ENCODE measurements at places on chromosomes 5 and 9.

DNA sequence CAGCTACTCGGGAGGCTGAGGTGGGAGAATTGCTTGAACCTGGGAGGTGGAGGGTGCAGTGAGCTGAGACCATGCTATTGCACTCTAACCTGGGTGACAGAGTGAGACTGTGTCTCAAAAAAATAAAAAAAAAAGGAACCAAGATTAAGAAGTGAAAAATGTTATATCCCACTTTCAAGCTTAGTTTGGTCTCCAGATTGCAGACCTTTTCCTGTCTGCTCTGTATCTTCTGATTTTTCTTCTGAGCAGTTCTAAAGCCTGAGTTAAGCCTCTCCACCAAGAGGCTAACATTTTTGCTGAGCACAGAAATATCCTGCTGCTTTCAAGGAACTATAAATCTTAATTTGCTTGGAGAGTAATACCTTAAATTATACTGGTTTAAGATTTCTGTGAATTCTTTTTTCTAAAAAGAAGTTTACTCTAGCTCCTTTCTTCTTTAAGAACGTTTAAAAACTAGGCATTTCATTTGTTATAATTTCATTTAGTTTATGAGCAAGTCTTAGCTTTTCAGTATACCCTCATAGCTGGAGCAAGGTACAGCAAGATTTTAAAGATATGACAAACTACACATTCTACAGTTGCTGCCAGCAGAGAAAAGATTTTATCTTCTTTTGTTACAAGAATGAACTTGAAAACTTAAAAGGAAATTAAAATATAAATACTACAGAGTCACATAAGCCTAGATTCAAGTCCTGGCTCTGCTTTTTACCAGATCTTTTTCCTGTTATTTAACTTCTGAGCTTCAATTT, 55.0 kb downstream of the GARNL3 start:
- DNase-seq, result no peak

- no peak for DNase-seq
Measured at GRCh38 chr9:23603311-23603710, 222.7 kb downstream of the ELAVL2 start.

GRCh38 chr9:37311938-37312708, 110.4 kb upstream of the GRHPR start:
- DNase-seq, result no peak

GRCh38 chr5:169670769-169671525, 33.9 kb downstream of the DOCK2 start:
- no peak for DNase-seq

- DNase-seq, result no peak
Measured at GRCh38 chr5:15285901-15286583, 213.9 kb upstream of the FBXL7 start.

- peak; percentile 52 for DNase-seq
Measured at GRCh38 chr5:144315994-144316634, 145.4 kb downstream of the KCTD16 start.

GRCh38 chr5:142946547-142947426, 176.6 kb downstream of the ARHGAP26 start:
- DNase-seq, result no peak

DNA sequence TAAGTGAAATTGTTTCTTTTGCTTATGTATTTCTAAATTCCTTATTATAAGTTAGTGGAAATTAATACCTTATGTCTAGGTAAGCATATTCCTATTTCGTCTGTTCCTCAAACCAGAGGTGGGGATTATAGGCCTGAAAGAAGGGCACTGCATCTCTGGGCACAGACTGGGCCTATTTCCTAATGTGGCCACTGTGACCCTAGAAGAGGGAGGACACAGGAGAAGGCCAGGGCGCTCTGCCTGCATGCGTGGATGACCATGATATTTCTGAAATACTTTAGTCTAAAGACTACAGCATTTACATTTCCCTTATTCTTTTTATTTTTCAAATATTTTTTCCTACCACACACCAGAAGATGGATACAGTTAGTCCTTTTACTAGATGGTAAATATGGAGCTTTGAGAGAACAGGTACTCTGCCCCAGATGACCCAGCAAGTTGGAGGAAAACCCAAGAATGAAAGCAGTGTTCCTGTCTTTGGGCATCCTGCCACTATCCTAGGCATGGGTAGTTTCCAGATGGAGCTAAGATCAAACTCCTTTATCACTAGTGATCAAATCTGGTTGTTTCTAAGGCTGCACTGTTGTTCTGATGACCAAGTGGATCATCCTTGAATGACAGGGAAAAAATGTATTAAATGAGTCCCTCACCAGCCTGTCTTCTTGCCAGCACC, 27.8 kb downstream of the RUSC2 start:
- DNase-seq, result no peak

DNA sequence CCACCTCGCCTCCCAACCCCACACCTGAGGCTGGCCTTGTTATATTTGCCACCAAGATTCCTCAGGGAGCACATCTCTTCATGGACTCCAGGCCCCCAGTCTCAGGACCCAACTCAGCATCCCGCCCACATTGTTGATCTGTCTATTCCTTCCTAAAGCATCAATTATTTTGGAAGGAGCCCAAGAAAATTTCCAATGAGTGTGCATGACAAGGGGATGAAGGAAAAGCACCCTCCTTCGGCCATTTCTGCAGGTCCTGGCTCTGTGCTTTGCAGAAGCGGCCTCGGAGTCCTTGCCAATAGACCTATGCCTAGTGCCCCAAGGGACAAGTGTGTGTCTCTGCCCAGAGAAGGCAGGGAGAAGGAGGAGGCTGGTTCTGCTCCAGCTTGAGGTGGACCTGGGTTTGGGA, 273.2 kb downstream of the GADD45G start:
- no peak for DNase-seq

- DNase-seq, result no peak
Measured at GRCh38 chr9:81146241-81146640, 543.1 kb downstream of the TLE1 start.

GRCh38 chr5:95543017-95543705, 11.6 kb downstream of the SKIC3 start:
- no peak for DNase-seq

- DNase-seq, result no peak
Measured at GRCh38 chr5:159091065-159091464, 8.7 kb downstream of the EBF1 start.

GRCh38 chr9:120870206-120870605, 6.8 kb downstream of the PHF19 start:
- DNase-seq, result no peak

All from NCI-H345 (cell line).